ENCODE measurements at places on chromosomes 5 and 9. TPM values are rescaled to one million over a fixed set of nuclear protein-coding genes. Genes with fewer than 3 reads are reported as not detected.

DNA sequence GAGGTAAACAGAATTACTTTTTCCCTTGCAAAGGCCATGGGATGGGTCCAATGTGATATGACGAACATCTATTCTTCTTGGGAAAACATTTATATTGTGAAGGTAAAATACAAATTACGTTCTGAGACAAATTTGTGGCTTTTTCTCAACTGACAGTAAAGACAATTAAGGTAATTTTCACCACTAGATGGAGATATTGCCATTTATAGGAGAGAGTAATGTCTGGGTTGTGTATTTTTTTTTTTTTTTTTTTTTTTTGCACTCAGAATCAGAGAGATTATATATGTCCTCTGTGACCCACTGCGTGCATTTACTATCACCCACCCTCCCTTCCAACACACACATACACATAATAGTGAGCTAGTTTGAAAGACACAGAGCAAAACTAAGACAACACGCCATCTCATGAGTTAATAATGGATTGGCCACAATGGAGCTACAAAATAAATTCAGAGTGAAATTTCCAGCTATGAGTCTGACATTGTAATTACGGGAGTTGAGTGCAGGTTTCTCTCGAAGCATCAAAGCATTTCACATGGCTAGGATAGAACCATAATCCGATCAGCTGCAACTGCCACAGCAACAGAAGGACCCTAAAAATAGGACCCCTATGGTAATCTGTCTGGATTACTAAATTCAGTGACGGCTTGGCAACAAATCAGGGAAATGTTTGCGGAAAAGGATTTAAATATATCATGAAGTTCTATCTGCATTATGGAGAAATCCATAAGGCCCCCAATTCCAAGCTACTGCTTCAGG lies 49.2 kb downstream of the ANXA1 start:
- DNase-seq = peak; percentile 74

GRCh38 chr5:138271281-138271680 lies 3.1 kb downstream of the GFRA3 start:
- DNase-seq = no peak

DNA sequence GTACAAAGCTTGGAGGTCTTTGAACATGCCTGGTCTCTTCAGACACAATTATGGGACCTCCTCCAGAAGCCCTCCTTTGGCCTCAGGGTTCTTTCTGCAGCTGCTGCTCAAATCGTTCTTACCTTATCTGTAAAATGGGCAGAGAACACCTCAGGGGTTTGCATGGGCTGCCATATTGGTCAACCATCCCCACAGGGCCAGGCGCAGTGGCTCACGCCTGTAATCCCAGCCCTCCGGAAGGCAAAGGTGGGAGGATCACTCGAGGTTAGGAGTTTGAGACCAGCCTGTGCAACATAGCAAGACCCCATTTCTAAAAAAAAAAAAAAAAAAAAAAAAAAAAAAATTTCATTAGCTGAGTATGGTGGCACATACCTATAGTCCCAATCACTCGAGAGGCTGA lies 29.1 kb upstream of the TCF7 start:
- DNase-seq = no peak

- DNase-seq = peak; percentile 90
These were observed 46.7 kb downstream of the MYO10 start for GRCh38 chr5:16889203-16889971.

DNA sequence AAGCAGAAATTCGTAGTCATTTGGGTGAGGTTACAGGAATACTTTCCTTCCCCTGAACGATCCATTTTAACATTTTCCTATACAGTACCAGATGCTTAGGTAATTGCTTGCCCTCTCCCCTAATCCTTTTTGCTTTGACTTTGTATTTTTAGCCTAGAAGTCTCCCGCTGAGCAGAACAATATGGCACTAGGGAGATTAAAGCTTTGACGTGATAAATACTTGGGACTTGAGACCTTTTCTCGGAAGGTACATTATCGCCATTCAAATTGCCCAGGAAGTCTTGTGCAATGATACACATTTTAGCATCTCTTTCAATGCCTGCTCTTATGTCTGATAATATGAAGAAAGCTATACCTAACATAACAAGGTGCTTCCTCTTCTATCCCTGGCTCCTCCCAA lies 22.9 kb upstream of the SPATA31C2 start:
- peak; percentile 92 for DNase-seq

DNA sequence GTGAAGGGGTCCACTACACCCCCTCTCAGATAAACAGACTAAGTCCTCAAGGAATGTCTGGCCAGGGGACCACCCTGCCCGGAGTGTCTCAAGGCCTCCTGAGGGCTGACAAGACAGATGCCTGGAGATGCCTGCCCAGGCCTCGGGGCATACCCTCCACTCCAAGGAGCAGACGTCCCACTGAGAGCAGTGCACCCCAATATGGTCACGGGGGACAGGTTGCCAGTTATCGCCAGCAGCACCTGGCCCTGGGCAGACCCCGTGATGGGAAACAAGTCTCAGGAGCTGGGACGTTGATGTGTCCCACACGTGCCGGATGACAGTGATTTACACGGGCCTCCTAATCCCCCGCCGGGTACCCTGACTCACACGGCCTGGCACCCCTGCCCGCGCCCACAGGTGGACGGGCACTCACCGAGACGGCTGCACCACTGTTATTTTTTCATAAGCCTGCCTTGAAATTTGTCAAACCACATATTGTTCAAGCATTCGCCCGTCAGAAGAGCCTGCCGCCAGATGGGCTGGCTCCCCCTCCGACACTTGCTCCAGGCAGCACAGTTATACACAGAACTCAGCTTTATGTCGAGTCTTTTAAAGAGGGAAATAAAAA lies 43.9 kb downstream of the BARX1 start:
- no peak for DNase-seq

The WDR38 gene
- not detected for total RNA-seq

DNA sequence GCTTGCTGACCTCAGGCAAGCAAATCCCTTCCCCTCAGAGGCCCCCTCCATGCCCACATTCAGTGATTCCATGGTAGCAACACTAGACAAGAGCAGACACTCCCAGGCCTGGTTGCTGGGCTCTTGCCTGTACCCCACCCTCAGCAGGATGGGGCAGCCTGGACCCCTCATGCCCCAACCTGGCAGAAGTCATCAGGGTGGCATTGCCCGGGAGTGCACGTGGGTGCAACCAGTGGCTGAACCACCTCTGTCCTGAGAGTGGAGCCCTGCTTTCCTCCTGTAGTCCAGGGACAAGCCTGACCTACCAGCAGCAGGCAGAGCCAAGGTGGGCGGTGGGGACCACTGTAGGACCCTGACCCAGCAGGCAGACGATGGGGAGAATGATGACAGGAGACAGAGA lies 65.8 kb upstream of the TBC1D2 start:
- no peak for DNase-seq

DNA sequence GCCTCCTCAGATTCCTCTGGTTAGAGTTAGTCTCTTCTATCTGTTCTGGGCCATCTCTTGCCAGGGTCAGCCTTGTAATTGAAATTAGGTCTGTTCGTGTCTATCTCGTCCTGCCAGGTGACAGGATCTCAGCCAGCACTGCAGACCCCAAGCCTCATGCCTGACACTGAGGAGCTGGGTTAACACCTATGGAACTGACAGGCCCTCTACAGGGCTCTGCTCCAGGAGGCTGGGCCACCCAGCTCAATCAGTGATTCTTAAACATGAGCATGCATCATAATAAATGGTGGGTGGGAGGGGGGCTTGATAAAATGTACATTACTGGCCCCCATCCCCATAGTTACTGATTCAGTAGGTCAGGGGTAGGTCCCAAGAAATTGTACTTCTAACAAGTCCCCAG lies 103.4 kb downstream of the PSD2 start:
- DNase-seq = no peak

The TOR1B gene
- 50.0 TPM for total RNA-seq

The SPINK13 gene
- total RNA-seq = not detected
